ENCODE measurements at places on chromosomes 2 and 18.

DNA sequence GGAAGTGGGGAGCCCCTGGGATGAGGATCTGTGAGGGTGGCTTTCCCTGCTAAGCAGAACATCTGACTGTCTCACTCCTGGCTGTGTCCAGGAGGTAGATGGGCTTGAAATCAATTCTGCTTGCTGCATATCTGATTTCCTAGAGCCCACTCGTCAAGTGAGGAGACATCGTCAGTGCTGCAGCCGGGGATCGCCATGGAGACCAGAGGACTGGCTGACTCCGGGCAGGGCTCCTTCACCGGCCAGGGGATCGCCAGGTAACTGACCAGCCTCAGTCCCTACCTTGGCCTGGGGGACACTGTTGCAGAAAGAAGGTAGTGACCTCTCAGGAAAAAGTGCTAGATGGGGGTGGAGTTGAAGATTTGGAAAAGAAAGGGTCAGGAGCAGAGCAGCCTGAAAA, 31.3 kb downstream of the CNGA3 start:
- no peak for DNase-seq

DNA sequence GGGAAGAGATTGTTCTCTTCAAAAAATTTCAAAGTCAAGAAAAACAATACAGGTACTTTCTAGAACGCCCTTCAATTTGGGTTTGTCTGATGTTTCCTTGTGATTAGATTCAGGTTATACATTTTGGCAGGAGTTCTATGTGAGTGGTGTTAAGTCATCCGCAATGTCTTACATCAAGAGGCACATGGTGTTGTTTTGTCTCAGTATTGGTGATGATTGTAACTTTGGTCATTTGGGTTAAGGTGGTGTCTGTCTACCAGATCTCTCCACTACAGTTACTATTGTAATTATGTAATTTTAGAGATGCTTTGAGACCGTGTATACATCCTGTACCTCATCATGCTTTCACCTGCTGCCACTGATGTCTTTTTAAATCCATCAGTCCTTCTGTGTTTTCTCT, 60.3 kb downstream of the TET3 start:
- DNase-seq, result no peak

DNA sequence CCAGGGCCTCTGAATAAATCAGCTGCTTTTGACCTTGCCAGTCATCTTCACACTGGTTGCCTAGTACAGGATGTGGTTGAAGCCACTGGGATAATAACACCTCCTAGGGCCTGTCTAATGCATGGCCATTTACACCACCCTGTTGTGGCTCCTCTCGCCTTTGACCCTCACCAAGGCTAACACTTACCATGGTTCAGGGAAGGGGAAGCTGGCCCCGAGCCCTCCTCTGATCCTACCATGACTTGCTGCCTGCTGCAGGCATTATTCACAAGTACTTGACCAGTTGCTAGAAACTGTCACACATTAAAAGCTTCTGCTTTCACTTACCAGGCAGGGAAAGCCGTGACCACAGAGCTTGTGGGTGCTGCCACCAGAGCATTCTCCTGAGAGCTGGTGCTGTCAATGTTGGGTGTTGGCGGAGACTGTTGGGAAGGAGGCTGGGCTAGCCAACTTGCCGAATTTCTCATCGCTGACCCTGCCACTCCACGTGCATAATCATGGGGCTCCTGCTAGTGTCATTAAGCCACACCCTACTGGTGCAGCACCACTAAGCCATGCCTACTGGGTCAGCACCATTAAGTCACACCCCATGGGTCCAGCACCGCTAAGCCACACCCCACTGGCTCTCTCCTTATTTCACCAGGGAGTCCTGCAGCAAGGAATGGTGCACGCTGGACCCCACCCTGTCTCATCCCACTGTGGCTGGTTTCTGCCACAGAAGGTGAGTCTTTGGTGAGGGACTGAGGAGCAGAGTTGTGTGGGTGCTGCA, 47.0 kb upstream of the TTC39C start:
- DNase-seq, result no peak

DNA sequence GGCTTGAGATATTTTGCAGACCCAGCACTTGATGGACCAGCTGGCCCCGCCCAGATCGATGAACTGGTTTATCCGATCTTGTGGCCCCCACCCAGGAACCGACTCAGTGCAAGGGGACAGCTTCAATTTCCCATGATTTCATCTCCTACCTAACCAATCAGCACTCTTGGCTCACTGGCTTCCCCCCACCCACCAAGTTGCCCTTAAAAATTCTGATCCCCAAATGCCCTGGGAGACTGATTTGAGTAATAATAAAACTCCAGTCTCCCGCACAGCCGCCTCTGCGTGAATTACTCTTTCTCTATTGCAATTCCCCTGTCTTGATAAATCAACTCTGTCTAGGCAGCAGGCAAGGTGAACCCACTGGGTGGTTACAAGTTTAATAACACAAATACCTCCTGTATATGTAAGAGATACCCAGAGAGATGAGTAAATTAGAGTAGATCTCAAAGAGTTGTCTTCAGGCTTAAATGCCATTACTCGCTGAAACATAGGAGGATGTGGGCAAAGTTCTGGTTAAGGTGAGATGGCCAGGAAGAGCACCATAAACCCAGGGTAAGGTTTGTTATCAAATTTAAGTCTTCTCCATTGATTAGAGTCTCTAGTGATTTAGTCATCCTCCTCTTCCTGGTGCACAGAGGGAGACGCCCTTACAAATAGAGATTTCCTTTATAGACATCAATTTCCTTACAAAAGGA, 222.8 kb downstream of the ARL4C start:
- DNase-seq, result no peak

GRCh38 chr18:47549021-47549540, 297.6 kb upstream of the SKOR2 start:
- no peak for DNase-seq

DNA sequence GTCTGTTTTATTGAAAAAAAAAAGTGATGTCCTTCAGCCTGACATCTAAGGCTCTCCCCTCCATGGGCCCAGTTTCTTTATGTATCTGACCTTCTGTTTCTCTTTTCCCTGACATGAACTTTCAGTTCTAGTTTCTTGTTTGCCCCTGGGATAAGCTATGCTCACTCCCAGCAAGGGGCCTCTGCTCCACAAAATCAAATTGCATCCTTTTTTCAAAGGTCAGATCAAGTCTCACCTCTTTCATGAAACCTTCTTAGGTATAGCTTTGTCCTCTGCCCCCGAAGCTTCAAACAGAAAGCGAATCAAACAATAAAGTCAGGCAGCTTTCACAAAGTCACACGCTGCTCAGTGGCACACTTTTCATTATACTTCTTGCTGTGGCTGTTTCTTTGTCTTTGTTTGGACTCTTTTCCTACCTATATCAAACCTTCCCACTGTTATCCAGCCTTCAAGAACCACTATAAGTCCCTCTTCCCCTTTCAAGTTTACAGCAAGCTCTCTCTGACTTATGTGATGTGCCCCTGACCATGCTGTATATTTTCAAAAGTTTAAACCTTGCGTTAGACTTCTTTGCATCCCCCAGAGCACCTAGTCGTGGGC, 23.3 kb downstream of the MAP3K19 start:
- DNase-seq, result no peak
